Pons (tissue), 1 donor: ENCODE measurements at places on chromosomes 2 and 18.
A peak's percentile ranks its signal among the peaks of the same experiment; 100 is the strongest.

DNA sequence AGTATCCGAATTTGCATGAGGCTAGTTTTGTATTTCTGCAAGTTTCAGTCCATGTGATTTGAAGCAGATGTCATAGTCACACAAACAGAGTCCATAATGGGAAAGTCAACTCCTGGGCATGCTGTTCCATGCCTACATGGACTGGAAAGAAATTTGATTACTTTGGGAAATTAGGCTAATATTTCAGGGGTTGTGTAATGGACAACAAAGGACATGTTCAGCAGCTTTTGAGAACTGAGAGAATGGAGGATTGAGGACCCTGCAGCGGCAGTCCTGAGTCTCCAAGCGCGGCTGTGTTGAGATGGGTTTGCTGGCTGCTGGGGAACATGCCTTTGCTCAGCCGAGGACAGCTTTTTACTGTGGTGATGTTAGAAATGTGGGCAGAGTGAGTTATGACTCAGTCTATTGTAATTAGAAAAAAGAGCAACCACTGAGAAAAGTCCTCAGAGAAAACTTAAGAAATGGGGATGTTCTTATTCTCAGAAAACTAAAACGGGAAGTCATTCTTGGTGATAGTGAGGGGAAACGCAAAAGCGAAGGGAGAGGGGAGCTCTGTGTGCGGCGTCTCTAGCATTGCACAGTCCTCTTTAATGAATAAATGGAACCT is 149.2 kb downstream of the FAM210A start:
- DNase-seq: peak; percentile 69

GRCh38 chr18:13262839-13263691 is 44.5 kb downstream of the LDLRAD4 start:
- DNase-seq: no peak

DNA sequence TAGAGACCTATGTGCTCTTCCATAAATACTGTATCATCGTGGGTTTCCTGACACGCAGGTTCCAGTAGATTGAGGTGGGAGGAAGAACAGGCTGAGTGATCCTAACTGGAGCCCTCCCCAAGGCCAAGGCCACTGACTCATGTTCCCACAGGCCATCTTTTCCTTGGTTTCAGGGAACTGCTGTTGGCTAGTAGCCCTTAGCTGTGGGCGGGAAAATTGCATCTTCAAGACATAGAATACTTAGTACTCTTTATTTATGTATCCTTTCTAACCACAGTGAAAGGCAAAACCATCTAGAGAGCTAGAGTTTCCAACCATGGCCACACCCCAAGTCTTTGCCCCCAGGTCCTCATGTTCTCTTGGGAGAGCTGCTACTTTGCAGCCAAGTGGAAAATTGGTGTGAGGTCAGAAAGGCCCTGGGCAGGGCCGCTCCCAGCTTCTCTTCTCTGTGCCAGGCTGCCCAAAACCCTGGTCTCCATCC is 55.9 kb downstream of the COPS8 start:
- DNase-seq: no peak

DNA sequence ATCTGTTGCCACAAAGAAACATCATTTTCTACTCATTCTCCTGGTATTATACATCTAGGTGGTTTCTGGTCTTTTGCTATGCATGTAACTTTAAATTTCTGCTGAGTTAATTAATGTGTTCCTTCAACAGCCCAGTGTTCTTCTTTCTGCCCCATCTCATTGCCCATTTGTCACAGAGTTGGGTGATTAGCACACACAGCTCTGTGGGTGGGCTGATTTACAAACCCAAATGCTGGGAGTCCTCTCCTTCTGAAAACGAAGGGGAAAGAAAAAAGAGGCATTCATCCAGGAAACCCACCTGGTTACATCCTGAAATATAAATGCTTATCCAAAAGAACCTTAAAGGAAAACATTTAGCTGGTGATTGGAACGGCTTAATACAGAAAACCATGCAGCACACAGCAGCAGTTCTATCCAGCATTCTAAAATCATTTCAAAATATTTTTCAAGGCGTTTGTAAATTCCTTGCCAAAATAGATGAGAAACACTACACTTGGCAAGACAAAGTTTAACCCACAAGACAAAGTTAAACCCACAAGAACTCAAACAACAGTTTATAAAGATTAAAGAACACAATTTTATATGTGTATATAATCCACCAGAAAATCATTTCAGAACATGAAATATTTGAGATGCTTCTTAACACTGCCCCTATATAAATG is 177.9 kb downstream of the ANTXR1 start:
- no peak for DNase-seq

- DNase-seq: no peak
Observed at GRCh38 chr2:120053891-120054290, 41.0 kb downstream of the EPB41L5 start.

DNA sequence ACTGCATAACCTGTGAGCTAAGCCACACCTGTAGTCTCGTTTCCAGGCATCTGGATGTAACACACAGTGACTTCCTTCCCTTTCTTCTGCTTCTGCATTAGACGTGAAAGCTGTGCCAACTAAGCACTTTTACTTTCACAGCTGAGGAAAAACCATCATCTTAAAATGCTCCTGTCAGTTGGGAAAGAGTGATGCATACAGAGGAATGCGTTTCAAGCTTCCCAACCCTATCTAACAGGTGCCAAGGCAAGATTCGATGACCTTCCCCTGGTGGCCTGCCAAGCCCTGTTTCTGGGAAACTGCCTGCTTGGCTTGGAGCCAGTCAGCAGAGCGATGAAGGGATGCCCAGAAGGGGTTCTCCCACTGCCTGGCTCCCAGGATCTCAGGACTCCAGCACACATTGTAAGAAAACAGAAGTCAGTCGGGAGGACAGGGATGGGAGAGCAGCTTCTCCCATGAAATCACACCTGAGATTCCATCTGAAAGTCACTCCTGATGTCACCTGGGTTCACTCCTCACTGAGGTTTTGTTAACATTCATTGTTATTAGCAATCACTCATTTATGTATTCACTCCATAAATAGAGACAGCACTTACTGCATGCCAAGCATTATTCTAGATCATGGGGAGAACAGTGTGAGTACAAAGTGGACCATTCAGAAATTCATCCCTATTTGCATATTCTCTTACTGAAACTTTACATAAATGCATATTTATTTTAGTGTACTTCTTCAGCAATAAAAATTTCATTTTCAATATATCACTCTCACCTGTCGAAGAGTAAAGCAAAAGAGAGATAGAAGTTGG is 64.1 kb downstream of the DTNA start:
- peak; percentile 73 for DNase-seq

DNA sequence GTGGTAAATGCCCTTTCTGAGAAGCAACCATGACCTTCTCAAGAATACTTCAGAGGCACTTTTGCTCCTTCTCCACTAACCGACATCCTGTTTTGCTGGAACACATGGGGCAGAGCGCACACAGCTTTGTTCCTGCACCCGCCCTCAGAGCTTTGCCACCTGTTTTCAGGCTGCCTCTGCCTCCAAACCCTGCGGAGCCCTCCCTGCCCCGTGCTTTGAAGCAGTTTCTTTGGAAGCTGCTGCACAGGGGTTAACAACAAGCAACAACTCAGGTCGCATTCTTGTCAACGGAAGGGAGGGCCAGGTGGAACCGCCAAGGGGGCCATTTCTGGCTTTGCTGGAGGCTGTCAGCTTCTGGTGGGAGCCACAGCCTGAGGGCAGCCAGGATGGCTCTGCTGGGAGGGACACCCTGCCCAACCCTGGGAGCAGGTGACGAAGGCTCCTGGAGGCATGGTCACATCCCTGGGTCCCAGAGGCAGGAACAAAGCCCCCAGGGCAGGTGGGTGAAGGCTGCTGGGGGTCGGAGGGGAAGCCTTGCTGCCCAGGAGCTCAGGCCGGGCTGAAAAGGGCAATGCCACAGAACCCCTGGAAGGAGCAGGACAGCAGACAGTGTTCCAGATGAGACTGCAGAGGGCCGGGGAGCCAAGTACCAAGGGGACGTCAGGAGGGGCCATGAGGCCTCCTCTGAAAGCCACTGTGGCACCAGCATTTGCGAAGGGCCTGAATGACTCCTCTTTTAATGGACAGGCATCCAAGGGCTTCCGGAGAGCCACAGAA is 46.8 kb downstream of the MRPS5 start:
- DNase-seq: no peak

- DNase-seq: no peak
Observed at GRCh38 chr18:23057096-23057495, 78.2 kb upstream of the CABLES1 start.

DNA sequence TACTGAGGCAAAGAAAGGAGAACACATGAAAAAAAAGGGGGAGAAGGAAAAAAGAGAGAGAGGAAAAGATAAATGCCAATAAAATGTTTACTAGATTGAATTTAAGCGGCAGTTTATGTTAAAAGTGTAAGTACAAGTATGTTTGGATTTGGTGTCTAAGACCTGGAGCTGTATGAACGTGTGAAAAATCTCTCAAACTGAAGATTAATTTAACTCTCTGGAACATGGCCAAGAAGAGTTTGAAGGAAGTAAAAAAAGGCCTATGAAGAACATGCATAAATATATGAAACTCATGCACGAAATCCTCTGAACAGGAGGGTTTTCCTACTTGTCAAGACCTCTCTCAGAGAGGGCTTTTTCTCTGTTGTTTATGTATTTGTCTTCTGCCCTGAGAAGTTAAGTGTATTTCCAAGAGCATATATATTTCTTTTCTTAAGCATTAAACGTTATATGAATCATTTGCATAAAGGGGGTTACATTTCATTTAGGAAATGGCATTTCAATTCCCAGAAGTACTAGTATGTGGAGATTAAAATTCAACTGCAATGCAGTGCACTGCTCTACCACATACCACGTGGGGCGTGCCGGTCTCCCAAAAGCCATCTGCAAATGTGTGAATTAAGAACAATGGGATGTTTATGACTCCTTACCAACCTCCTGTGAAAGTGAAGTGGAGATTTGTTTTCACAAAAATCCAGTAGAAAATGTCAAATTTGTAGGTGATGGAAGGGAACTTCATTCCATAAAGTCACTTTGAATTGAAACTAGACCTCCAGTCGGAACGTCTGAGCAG is 281.1 kb upstream of the TRIB2 start:
- DNase-seq: no peak

GRCh38 chr2:144213797-144214196 is 306.1 kb downstream of the ZEB2 start:
- no peak for DNase-seq

DNA sequence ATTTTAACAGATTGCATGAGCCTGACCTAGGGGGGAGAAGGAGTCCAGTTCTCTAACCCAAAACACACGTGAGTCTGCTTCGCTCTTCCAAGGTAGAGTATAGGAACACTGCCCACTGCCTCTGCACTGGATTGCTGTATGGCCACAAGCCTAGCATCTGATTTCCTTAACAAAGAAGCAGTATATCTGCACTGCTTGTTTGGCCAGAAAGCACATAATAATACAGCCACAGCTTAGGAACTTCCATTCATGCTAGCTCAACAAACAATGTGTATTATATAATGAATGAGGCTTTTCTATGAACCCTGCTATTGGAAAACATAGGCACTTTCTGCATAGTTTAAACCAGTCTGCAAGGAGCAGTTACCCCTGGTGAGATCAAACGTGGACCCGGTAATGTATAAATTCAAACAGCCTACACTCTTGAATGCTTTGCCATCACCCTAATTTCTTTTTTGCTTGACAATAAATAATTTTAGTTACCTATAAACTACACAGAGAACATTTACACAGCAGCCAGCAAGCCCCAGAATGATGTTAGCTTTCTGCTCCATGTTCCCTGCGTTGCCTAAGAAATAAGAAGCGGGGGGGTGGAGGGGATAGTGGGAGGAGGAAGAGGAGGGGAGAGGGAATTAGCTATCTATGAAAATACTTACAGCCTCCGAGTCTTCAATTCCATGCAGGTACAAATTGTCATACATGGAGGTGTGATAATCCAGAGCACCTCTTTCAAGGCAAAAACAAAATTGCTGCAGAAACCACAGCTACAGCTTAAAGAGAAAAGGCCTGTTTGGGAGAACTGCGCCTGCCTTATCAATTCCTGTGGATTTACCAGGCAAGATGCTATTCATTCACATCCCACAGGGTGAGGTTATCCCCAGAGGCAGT is 125.6 kb downstream of the CACNB4 start:
- peak; percentile 96 for DNase-seq

- DNase-seq: no peak
Observed at GRCh38 chr2:175580652-175581051, 399.1 kb upstream of the ATP5MC3 start.

DNA sequence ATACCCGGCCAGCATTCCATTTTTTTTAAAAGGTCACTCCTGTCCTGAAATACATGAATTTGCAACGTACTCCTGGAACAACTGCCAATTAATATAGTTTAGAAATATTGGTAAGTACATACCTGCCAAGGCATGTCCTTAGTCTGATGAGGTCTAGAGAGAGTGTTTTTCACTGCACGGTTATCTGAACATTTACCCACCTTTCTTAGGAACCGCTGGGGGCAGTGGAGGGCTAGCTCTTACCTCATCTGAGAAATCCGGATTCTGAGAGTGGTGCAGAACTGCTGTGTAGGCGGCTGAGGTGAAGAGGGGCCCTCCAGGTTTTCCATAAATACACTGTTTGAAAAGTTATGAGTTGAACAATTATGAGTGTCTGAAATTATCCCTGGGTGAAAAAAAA is 133.1 kb upstream of the CCDC195 start:
- DNase-seq: no peak

- no peak for DNase-seq
Observed at GRCh38 chr2:234496055-234496834, 636 bp downstream of the ARL4C start.

DNA sequence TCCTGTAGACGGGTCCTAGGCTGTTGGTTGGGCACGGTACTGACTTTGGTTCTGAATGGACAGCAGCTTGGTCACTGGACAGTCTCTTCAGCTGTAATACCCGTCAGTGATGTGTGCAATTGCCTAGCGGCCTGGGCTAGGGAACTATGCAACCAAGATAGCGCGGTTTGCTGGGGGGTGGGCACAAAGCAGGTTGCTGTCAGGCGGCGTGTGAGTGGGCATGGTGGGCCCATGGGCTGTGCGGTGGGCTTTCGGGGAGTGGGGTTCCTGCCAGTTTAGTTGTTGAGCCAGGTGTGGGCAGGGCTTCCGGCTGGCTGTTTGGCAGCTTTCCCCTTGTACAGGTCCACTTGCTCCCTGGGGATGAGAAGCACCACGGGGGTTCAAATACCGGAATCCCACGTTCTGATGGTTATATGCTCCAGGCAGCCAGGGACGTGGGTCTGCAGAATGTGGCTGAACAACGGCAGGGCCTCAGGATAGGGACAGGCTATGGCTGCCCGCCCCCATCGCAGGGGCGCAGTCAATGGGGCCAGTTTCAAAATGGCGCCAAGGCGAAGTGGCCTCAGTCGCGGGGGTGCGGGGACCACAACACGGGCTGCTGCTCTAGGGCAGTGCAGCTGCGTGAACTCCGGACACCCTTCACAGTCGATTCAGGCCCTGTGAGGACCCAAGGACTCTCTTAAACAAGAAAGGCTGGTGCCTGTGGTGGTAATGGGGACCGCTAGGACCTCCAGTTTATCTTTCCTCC is 407.5 kb upstream of the FIGN start:
- no peak for DNase-seq

DNA sequence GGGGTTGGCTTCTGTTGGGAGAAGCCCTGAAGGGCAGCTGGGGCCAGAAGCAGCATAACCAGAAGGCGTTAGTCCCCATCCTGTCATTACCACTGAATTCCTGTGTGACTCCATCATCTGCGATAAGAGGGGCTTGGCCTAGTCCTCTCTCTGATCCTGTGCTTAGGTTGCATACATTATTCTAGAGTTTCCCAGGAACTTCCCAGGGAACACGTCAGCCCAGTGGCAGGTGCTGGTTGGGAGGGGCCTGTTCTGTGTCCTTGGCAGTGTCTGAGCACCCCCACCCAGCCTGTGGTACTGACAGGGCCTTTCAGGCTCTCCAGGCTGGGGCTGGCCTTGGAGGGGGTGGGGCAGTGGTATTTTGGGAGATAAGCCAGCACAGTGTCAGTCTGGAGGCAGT is 4.5 kb upstream of the TOGARAM2 start:
- no peak for DNase-seq
